Panc1 (cell line): ENCODE measurements at places on chromosomes 7 and 10. TPM values are rescaled to one million over a fixed set of nuclear protein-coding genes. Genes with fewer than 3 reads are reported as not detected.

DNA sequence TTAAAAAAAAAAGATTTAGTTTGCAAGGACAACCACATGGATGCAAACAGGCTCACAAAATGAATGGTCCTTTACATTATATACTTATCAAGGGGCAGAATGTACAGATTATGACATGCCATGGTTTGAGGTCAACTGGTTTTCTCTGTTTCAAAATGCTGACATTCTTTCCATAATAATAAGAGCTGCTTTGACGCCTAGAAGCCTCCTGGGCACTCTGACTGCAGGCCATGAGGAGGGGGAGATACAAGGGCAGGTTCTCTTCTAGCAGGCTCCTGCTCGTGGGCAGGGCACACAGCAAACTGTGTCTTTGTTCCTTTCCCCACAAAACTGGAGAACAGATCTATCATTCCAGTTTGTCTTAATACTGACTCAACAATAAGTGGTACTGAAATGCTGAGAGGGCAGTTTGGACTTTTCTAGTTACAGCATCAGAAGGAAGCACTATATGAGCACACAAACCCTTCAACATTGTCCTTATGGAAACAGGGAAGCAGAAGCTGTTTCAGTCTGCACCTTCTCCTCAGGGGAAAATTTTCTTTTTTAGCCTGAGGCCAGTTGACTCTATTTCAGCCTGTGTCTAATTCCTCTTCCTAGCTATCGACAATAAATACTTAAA is 314.9 kb upstream of the AOAH start:
- no peak for DNase-seq

DNA sequence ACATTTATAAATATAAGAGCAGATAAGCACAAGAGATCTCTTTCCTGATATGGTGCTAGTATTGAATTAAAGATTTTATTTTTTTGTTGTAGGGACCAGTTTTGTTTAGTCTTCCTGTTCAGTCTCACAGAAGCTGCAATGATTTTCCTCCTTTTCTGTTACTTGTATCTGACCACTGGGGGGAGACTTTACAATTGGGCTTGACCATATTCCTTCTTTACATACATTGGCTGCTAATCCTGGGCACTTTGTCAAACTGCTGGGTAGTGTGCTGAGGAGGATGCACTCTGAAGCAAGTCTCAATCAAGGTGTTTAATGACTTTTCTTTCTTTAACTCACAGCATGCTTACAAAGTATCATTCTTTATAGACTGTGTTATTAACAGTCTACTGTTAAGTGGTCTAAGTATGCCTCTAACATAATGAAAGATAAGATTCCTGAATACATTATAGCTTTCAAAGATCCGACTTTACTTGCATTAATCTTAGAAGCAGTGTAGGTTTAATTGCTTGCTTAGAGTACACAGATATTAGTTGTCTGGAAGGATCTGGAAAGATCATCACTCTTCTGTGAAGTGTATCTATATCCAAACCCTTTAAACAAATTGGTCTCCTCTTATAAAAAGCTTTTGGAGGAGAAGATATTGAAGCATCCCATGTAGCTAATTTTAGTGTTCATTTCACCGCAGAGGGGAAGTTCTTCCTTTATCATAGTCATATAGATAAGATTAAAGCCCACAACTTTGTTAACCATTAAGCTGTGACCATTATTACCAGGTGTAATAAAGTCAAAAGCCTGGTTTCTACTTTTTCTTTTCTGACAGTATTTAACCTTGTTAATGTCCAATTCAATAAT is 3.1 kb downstream of the PALS2 start:
- DNase-seq, result peak; percentile 53

DNA sequence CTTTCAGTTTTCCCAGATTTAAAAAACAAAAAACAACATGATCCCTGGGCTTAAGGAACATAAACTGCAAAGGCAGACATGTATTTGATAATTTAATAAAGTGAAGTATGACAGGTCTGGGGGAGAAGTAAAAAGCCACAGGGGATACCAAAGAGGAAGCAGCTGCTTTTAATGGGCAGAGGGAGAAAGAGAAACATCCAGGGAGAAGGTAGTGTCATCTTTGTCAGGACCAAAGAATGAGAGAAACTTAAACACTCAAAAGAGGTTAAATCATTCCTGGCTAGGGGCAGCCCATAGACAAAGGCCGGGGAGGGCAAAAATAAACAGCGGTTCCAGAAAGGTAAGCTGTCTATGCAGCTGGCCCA is 94.5 kb downstream of the GRB10 start:
- DNase-seq, result no peak

DNA sequence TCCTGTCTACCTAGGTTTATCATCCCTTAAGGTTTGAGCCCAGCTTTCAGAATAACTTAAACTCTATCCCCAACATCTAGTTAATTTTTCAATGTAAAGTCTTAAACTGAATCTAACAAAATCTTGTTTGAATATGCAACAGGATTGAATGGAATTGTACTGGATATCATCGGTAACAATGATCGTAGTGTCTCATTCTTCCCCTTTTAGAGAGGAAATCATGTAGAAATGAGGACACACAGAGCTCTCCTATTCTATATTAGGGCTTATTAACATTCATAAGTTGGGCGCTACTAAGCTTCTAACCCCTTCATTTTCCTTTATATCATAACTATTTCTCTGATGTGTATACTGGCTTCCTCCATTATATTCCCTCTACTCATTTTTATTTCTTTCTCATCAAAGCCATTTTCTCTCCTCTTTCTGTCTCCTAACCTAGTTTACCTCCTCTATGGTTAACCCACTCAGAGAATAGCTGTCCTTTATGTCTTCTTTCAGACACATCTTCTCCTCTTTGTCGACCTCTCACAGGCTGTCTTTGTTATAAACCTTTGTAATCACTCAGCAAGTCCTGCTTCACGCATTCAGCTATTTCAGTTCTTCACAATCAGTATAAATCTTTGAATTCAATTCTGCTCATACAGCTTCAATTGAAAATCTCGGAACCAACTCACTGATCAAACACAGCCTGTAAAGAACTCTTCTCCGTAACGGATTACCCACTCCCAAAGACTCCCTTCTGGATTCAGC is 1019.0 kb upstream of the C7orf33 start:
- no peak for DNase-seq

DNA sequence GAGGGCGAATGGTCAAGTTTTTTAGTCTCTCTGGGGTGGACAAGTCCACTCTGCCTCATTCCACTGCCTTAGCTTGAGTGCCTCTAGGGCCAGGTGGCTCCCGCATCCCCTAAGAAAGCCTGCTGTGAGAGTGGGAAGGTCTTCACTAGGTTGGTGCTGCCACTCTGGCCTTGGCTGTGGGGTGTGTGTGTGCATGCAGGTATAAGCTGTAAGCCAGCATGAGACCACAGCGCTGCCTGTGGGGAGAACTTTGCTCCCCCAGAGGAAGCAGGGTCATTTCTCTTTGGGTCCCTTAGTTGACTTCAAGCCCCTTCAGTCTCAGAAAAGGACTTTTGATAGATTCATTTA is 25.5 kb upstream of the PCBD1 start:
- DNase-seq, result no peak

- DNase-seq, result no peak
These were observed 846 bp upstream of the LFNG start for GRCh38 chr7:2518737-2519118.

GRCh38 chr7:71364551-71364950 is 232.6 kb downstream of the GALNT17 start:
- DNase-seq, result no peak

DNA sequence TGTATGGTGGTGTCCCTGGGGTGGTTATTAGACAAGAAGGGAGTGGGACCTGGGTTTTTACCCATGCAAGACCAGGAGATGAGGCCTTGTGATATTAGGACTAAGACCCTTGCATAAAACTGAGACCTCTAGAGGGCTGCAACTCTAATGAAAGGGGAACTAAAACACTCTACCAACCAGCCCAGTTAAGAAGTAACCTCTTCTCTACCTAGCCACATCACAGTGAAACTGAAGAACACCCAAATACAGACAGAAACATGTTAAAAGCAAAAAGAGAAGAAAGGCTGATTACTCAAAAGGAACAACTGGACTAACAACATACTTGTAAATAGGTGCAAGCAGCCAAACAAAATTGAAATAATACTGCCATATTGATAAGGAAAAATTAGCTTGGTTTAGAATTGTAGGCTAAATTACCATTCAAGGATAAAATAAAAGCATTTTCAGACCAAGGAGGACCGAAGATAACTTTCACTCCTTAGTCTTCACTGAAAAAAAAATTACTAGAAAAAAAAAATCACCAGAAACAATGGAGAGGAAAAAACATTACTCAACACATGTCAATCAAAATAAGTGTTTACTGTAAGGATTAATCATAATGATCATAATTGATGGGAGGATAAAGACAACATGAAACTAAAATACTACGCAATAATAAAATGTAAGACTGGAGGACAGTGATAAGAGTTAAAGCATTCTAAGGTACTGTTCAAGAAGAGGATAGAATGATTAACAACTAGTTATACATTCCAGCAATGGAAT is 27.6 kb downstream of the ERLIN1 start:
- no peak for DNase-seq

- no peak for DNase-seq
These were observed 85.5 kb upstream of the SLC25A13 start for GRCh38 chr7:96407427-96407826.

- DNase-seq, result no peak
These were observed 83.2 kb downstream of the ARMH3 start for GRCh38 chr10:101972761-101973160.

DNA sequence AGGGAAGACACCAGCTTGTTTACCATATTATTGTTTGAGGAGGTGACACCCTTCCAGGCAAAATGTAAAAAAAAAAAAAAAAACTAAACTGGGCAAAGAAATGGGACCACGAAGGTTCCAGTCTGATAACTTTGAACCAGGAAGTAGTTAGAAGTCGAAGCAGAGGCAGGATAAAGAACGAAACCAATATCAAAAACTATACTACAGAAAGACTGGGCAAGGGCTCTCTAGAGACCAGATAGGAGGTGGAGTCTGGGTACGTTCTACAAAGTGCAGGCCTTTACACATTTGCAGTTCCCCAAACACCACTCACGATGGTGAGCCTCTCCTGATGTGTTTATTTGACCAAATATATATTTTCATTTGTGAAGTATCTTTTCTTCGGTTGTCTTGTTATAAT is 125.7 kb upstream of the CDK1 start:
- no peak for DNase-seq

DNA sequence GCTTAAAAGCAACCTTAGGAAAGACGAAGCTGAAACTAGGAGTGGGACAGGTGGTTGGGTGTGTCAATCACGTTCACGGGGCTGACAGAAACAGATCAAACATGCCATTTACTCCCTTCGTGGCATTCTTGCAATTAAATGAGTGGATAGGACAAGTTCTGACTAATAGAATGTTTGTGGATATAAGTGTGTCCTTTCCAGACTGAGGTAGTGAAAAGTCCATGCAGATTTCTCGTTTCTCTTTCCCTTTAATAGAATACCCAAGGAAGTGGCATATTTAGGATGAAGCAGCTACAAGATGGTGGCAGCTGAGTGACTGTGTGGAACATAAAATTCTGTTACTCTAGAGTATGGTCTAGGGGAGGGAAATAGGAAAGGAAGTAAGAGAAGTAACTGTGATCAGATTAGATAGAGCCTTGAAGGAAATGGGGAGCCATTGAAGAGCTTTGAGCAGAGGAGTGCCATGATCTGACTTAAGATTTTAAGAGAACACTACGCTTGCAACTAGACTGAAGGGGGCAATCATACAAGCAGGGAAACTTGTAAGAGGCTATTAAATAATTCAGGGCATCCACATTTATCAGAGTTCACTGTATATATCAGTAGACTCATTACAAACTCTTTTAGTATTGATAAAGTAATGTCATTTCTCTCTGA is 46.3 kb upstream of the HYAL4 start:
- no peak for DNase-seq

DNA sequence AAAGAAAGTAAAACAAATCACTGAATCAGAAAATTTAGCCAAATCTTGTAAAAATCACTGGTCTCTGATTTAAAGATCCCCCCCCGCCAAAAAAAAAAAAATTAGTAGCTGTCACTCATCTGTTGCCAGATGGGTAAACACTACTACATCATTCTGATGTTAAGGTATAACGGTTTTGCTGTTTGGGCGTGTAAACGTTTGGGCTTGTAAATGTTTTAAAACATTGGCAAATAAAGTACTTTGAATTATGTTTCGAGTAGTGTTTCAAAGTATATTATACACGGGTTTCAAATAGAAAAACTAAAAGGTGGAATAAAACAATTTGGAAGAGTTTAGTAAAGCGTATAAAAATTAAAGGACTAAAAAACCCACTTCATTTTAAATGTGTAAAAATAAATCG is 1.5 kb downstream of the TMEM229A start:
- no peak for DNase-seq

- DNase-seq, result no peak
These were observed 699 bp downstream of the CLIP2 start for GRCh38 chr7:74289659-74290552.

GRCh38 chr10:59904426-59905065 is 1.8 kb downstream of the CCDC6 start:
- no peak for DNase-seq

DNA sequence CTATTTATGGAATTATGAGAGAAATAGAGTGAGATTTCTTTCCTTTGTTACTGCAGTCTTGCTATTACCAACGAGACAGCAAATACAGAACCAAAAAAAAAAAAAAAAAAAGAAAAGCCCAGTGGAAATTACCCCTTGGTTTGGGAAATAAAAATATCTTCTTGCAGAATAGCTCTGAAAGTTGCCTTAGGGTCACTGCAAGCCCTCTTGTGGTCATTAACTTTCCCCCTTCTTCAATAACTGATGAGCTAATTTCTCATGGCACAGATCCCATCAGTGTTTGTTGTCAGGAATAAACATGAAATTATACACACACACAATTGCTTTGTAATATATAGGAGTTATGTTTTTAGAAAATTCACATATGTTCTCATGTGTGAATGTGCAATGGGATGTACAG is 111.0 kb upstream of the FEZF1 start:
- DNase-seq, result no peak

GRCh38 chr10:132058793-132059759 is 6.7 kb upstream of the JAKMIP3 start:
- DNase-seq, result no peak

- no peak for DNase-seq
These were observed 207.3 kb downstream of the HGF start for GRCh38 chr7:81562581-81562980.

GRCh38 chr7:44216521-44217222 is 15.9 kb downstream of the YKT6 start:
- DNase-seq, result no peak

- DNase-seq, result no peak
These were observed 10.2 kb upstream of the MACC1 start for GRCh38 chr7:20227291-20227795.

DNA sequence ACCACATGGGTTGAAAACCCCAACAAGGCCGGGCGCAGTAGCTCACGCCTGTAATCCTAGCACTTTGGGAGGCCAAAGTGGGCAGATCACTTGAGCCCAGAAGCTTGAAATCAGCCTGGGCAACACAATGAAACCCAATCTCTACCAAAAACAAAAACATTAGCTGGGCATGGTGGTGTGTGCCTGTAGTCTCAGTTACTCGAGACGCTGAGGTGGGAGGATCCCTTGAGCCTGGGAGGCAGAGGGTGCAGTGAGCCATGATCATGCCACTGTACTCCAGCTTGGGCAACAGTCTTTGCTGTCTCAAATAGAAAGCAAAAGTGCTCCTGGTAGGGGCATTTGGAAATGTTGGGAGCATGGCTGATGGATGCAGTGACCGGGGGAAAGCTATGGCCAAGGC is 209.6 kb upstream of the PLXNA4 start:
- DNase-seq, result no peak

The METTL27 gene
- total RNA-seq, result 3.4 TPM

The CDHR1 gene
- total RNA-seq, result 0.39 TPM

The SPDYE2 gene
- total RNA-seq, result not detected

The SHTN1 gene
- total RNA-seq, result 67.8 TPM

The SEMA3D gene
- total RNA-seq, result 11.5 TPM
